Left kidney (tissue), 8 donors: ENCODE measurements at places on chromosomes 4 and X.

DNA sequence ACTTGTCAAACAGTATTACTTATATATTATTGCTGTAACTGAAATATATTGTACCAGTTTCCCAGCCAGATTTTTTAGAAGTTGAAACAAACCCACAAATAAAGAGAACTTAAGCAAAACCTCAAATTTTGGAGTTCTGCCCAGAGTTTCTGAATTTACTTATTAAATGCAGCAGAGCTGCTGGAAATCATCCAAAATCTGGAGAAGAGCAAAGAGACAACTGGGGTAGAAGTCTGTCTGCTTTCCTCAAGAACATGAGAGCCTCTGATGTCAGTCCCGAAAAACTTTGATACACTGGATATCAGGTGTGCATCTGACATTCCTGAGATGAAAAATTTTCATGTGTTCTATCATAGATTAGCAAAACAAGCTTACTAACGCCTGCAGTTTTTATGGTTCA, 325.9 kb downstream of the NR3C2 start:
- peak; percentile 42 for DNase-seq

DNA sequence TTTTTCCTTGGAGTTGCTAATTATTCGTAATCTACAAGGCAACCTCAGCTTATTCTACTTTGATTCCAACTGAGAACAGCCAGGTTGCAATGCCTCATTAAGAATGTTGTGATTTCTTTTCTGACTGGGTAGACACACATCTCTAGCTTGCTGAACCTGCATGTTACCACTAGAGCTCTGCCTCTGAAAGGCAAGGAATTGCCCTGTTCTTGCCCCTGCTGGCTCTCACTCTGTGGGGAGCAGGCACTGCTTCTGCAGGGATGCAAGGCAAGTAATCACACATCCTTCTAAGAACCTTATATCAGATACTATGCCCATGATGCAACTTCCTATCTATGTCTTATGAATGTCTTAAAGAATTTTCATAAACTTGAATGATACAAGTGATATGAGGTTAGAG, 503.2 kb downstream of the PACRGL start:
- no peak for DNase-seq

- DNase-seq = no peak
Observed at GRCh38 chr4:67658302-67658701, 42.7 kb downstream of the UBA6 start.

- DNase-seq = no peak
Observed at GRCh38 chrX:123753656-123754350, 21.0 kb upstream of the THOC2 start.

- DNase-seq = no peak
Observed at GRCh38 chr4:13215560-13215959, 268.6 kb downstream of the RAB28 start.
